ENCODE measurements at places on chromosomes 6 and 20.

- no peak for DNase-seq
These were observed 11.0 kb upstream of the IRF4 start for GRCh38 chr6:380234-381218.

DNA sequence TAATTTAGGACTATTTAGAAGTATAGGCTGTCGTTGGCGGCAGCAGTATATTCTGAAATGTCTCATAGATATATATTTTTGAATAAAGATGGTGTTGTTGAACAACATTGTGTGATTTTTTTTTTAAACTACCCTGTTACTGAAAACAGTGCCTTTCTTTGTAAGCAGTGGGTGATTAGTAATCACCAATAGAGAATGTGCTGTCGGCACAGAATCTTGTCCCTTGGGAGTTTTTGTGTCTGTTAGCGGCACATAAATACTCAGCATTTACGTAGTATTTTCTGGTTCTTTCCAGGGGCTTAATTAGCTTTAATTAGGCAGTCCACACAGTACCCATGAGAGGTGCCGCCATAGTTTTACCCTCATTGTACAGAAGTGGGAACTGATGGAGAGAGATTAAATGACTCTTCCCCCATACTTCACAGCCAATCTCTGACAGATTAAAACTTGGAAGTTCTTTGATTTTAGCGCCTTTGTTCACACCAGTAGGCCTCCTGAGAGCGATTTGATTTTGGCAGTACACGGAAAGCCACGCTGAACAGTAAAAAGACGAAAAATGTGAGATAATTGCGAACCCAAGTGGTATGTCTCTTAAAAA is 58.8 kb downstream of the RPRD1B start:
- no peak for DNase-seq

DNA sequence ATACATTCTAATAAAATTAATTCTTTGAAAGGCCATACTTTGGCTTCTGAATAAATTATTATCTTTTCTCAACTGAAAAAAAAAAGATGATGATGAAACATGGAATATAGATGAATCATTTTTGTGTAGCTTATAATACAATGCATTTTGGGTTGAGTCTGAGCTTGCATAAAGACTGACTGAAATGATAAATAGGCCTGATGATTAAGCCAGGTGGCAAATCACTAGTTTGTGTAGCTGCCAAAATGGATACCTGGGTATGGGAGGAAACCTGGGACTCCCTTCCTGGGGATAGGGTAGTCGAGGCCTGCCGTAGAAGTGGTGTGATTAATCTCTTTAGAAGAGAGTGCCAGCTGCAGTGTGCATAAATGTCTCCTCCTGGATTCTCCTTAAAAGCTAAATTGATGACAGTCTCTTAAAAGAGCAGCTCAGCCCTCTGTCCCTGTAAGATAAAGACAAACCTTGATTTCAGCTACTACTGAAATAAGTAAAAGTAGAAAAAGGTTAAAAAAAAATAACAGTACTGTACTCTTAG is 275.1 kb downstream of the GRIK2 start:
- DNase-seq: no peak

- no peak for DNase-seq
These were observed 449.2 kb downstream of the GJA1 start for GRCh38 chr6:121884620-121885019.

- DNase-seq: no peak
These were observed 242.5 kb downstream of the PACRG start for GRCh38 chr6:162970246-162970645.

- DNase-seq: peak; percentile 78
These were observed 8.8 kb downstream of the PXDC1 start for GRCh38 chr6:3742426-3743344.

DNA sequence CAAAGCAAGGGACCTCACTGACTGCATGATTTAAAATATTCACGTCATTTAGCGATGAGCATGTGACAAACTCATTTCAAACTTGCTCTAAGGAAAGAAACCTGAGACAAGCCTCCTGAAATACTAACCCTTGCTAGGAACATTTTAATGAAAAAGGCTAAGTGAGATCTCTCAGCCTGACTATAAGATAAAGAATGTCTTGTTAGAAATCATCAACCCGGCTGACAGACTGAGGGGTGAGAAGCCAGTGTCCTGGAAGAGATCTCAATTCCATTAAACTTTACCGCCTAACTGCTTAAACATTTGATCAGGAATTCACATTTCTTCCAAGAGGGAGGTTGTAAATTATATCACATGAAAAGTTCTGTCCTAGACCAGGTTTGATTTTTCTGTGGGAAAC is 274.8 kb upstream of the EXOC2 start:
- no peak for DNase-seq

GRCh38 chr6:54353975-54354374 is 45.7 kb downstream of the TINAG start:
- DNase-seq: no peak

GRCh38 chr6:157281570-157281969 is 41.7 kb downstream of the TMEM242 start:
- peak; percentile 15 for DNase-seq

GRCh38 chr6:63188828-63189227 is 22.4 kb upstream of the FKBP1C start:
- DNase-seq: no peak

GRCh38 chr20:50969912-50970311 is 11.3 kb downstream of the MOCS3 start:
- DNase-seq: peak; percentile 18

DNA sequence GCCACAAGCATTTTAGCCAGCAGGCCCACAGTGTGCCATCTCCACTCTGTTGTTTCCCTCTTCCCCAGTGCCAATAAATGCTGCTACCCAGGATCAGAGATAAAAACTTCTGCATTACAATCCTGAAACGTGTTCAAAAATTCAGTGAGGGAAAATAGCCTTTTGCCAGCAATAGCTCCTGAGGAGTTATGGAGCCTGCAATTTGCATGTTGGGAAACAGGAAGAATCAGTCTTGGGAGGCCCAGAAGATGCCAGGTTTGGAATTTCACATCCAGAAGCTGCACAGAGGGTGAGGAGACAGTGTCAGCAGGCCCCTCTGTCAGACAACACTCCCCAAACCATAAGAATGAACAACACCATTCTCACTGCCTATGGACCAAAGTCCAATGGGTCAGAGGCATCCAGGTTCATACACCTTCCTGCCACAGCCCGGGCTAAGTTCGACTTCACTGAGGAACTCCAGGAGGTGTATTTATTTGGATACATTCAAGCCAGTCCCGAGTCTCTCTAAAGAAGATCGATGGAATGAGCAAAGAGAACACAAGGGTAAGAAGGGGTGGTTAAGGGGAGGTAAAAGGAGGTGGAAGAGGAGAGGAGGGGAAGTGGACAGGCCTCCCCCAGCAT is 20.8 kb downstream of the RRBP1 start:
- DNase-seq: no peak

DNA sequence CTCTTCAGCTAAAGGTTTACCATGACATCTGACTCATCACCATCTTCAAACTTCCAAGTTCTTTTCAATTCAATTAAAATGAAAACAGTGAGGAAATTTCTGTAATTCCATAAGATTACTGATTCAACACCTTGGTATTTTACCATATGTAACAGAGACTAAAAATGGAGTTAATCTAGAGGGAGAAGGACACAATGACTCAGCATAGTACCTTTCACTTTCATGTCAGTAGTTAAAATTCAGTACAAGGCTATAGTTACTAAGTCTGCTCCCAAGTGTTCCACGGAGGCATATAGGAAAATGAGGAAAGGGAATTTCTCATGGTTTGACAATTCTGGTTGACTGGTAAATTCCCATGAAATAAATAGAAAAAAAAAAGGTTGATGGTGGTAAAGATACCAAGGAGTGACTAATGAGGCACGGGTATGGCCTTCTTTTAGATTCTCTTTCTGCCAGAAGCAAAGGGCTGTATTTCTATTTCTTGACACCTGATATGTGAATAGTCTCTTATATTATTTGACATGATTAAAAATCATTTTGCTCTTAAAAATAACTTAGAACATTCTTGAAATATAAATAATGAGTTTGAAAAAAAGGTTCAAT is 526.7 kb upstream of the ADGRB3 start:
- DNase-seq: peak; percentile 52

- peak; percentile 90 for DNase-seq
These were observed 1.1 kb downstream of the ACTL10 start for GRCh38 chr20:33667676-33668465.

GRCh38 chr20:57736738-57737347 is 27.0 kb upstream of the PMEPA1 start:
- no peak for DNase-seq

GRCh38 chr6:40472353-40472752 is 114.8 kb downstream of the LRFN2 start:
- no peak for DNase-seq

DNA sequence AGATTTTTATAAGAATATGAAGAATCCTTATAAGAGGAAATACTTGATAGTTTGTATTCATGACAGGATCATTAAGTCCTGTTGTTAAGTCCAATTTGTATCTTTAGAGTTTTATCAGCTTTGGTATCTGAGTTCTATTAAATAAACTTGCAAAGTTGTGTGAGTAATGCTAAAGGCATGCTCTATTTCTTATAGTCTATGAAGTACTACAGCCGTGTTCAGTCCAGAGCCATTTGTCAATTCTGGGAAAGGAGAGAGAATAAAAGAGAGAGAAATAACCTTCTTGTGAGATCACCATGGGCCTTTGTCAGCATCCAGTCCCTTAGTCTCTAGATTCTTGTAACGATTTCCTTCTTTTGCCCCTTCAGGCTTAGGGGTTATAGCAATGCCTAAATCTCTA is 181.2 kb upstream of the POU3F2 start:
- peak; percentile 5 for DNase-seq

GRCh38 chr6:27830212-27830599 is 82.0 kb downstream of the OR2B2 start:
- no peak for DNase-seq

DNA sequence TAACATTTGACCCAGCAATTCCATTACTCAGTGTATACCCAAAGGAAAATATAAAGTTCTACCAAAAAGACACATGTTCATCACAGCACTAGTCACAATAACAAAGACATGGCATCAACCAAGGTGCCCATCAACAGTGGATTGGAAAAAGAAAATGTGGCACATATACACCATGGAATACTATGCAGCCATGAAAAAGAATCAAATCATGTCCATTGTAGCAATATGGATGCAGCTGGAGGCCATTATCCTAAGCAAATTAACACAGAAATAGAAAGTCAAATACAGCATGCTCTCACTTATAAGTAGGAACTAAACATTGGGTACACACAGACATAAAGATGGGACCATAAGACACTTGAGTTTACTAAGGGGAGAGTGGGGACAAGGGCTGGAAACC is 441.9 kb upstream of the ID4 start:
- DNase-seq: no peak

DNA sequence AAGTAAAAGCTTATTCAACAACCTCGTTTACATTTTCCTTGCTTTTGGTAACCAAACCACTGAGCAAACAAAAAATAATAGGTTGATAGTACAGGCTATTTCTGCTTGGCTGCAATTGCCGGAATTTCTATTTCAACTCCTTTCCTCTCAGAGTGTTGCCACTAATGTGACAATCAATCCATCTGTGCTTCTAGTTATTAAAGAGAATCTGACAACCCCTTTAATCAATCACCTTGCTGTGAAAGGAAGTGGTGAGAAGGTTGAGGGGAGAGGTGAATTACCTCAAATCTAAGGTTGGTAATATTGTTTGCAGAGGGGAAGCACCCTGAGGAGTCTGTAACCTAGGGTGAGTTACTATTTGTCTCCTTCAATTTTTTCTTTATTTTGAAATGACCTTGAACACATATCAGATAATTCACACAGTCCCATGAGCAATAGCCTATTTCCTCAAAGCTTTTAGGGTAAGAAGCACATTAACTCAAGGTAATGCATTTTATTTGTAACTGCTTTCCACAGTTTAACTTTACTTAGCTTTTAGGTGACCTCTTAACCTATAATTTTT is 603.4 kb downstream of the MMUT start:
- DNase-seq: no peak

DNA sequence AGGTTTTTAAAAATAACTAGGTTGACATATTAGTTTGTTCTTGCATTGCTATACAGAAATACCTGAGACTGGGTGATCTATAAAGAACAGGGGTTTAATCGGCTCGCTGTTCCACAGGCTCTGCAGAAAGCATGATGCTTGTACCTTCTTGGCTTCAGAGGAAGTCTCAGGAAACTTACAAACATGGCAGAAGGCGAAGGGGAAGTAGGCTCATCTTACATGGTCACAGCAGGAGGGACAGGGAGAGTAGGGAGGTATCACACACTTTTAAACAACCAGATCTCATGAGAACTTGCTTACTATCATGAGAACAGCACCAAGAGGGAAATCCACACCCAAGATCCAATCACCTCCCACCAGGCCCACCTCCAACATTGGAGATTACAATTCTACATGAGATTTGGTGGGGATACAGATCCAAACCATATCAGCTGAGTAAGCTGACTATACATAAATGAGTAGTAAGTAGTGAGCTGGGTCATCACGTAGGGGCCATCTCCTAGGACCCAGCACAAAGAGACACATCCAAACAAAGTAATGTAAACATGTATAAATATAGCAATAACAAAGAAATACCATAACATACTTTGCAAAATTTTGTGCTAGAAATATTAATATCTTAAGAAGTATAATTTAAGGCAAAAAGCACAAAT is 31.4 kb upstream of the SIRPG start:
- DNase-seq: no peak

DNA sequence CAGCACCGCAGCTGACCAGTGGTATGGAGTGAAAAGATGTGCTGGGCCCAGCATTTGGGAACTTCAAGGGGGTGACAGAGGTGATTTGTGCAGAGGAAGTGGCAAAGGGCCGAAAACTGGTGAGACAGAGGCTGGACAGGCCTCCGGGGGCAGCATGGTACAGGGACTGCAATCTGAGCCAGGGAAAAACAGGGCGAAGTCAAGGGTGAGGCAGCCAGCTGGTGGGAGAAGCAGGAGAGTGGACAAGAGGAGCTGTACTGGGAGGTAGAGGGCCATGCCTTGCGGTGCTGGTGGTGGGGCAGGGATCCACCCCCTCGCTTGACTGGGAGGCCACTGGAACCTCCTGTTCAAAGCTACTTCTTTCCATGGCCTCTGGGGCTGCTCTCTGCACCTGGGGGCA is 7.3 kb upstream of the GFRA4 start:
- peak; percentile 56 for DNase-seq

GRCh38 chr20:44734938-44735337 is 10.7 kb upstream of the KCNK15 start:
- peak; percentile 77 for DNase-seq

- no peak for DNase-seq
These were observed 143.3 kb downstream of the NFATC2 start for GRCh38 chr20:51399006-51399890.
